Heart right ventricle (tissue), 16 donors: ENCODE measurements at places on chromosomes 2 and 18. TPM values are rescaled to one million over a fixed set of nuclear protein-coding genes. Genes with fewer than 3 reads are reported as not detected.

Gene MYCN
- polyA plus RNA-seq, result 0.35 TPM

Gene ATP6V1C2
- 1.6 TPM for polyA plus RNA-seq

Gene TPRKB
- polyA plus RNA-seq, result 83.2 TPM

GRCh38 chr2:156333951-156334495 lies 1.5 kb upstream of the NR4A2 start:
- DNase-seq, result peak; percentile 72

GRCh38 chr2:238925816-238926521 lies 78.1 kb downstream of the TWIST2 start:
- DNase-seq, result no peak

DNA sequence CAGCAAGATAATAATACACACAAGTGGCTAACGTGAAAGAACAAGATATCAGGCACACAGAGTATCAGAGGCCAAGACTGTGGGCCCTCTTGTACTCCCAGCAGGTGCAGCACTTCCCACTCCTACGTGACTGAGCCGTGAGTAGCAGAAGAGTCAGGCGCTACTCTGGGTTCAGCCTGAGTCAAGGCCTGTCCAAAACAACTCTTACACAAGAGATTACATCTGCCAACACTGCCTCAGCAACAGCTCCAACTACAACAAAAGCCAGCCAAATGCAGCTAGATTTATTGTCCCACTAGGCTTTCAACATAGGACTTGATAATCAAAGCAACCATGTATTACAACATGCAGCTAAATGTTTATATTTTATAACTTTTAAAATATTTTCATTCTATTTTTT lies 56.2 kb downstream of the ITSN2 start:
- peak; percentile 58 for DNase-seq

Gene IL36RN
- polyA plus RNA-seq, result not detected

DNA sequence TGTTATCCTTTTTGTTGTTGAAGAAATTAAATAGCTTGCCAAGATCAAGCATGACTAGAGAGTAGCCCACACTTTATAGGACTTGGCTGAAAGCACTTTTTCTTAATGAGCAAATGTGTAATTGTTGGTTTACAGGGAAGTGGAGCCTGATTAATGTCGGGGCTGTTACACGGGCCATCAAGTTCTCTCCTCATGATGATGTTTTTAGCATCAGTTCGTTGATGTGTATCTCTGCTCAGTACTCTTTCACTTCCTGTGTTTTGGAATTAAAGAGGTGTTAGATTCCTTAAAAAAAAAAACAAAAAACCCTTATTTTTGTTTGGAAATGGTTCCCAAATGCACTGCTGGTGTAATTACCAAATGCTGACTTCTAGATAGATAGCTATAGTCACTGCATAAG lies 114.2 kb downstream of the PTPRM start:
- no peak for DNase-seq

Gene PRLH
- polyA plus RNA-seq, result not detected

DNA sequence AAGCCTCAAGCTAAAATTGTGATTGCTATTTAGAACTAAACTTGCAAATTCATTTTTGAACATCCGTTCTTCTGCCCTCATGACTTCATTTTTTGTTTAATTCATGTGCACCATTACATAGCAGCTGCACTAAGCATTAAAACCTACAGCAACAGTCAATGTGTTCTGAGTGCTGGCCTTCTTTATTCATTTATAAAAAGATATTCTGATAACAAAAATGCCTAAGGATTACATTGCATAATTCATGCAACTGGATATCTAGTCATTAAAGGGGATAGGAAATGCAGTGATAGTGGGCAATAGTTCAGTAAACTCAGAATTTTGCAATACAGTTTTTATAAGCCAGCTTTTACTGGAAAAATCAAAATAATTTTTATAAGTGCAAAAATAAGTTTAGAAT lies 294.4 kb upstream of the EPC2 start:
- DNase-seq, result no peak

- no peak for DNase-seq
These were observed 192.8 kb upstream of the SALL3 start for GRCh38 chr18:78786776-78787175.

DNA sequence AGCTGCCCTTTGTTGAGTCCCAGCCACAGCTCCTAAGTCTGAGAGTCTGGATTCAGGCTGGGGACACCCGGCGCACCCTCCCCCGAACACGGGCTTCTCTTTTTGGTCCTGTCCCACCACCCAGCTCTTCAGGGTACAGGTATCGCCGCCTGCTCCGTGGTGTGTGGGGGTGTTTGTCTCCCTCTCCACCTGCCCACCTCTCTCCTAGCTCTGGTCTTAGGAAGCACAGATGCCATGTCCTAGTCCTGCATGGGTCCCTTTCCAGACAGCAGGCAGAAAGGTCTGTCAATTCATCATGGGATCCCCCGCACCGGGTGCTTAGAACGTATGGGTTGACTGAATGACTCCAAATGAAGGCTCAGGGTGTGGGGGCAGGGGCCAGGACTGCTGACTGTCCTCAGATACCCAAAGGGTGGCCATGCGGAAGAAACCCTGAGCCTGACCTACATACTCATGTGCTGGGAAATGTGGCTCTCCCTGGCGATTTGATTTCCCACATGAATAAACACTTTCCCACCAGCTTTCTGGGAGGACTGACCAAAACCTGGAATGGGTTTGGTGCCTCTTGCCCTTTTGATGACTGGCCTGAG lies 156.8 kb downstream of the CELF4 start:
- DNase-seq, result no peak

Gene CERKL
- polyA plus RNA-seq, result not detected

GRCh38 chr2:224312741-224313140 lies 89.2 kb downstream of the FAM124B start:
- no peak for DNase-seq
